Activated naive CD8-positive, alpha-beta T cell treated with anti-CD3 and anti-CD28 coated beads for 36 hours (primary cell): ENCODE measurements at places on chromosomes 16 and 17.

- no peak for DNase-seq
Observed at GRCh38 chr16:73616166-73616753, 568.3 kb upstream of the ZFHX3 start.

DNA sequence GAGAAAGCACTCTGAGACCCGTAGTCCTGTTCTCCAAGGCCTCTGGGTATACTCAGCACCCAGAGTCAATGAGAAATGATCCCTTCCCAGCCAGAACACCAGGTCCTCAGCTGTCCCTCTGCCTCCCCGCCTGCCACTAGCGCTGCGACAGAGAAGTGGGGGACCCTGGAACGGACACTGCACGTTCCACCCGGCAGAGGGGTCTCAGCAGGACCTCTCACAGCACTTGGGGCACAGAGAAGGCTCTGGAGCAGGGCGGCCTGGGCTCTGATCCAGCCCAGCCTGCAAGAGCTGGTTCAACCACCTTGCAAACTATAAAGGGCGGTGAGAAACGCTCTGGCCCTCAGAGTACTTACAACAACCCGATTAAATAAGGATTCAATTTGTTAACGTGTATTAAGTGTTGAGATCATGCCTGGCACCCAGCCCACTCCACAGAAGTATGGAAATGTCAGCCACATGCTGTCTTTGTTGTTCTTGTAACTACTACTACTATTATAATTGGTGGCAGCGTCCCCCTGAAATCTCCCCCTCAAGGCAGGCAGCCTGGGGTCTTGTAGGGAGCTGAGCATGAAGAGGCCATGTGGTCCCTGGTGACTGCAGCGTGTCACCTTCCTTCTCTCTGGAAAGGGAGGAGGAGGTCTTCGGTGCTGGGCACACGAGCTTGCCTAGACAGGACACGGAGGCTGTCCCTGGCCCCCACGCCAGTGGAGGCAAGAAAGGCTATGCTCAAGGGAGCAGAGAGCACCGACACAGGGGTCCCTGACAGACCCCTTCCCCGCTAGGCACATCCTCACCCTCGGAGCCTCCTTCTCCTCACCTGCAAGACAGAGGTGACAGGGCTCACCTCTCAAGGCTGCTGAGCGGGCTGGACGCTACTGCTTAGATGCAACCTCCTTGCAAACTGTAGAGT, 2.4 kb downstream of the OSGIN1 start:
- DNase-seq = no peak

GRCh38 chr17:72580321-72581127, 459.7 kb downstream of the SOX9 start:
- DNase-seq = no peak

GRCh38 chr17:12693640-12694039, 27.9 kb downstream of the MYOCD start:
- no peak for DNase-seq

GRCh38 chr16:67697422-67698185, 21.5 kb downstream of the GFOD2 start:
- no peak for DNase-seq

- DNase-seq = peak; percentile 88
Observed at GRCh38 chr17:80649672-80650330, 105.2 kb downstream of the RPTOR start.

GRCh38 chr17:68381076-68381900, 76.0 kb downstream of the WIPI1 start:
- no peak for DNase-seq

GRCh38 chr17:42180411-42180921, 476 bp downstream of the KCNH4 start:
- DNase-seq = no peak

DNA sequence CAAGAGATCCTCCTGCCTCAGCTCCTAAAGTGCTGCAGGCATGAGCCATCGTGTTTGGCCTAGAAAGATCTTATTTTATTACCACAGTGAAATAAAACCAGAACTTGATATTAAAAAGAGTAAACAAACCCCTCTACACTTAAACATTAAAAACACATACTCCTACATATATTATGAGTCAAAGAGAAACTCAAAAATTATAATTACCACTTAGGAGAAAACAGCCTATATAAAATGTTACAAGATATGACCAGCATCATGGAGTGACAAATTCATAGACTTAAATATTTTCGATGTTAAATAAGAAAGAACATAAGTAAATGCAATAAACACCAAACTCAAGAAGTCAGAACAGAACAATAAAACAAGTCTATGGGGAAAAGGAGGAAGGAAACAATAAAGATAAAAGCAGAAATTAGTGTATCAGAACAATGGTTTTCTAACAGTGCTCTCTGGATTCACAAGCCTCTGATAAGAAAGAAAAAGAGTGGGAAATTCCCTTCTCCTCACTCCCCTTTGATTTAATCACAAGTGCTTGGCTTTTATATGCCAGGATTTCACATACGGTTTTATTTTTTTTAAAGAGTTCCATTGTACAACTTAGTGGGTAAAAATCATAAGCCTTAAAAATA, 23.0 kb downstream of the SKAP1 start:
- no peak for DNase-seq
